ENCODE measurements at places on chromosomes 1 and 21.

- no peak for DNase-seq
Observed at GRCh38 chr1:172466795-172467407, 23.0 kb upstream of the PIGC start.

- no peak for DNase-seq
Observed at GRCh38 chr1:101540161-101540560, 303.3 kb downstream of the S1PR1 start.

DNA sequence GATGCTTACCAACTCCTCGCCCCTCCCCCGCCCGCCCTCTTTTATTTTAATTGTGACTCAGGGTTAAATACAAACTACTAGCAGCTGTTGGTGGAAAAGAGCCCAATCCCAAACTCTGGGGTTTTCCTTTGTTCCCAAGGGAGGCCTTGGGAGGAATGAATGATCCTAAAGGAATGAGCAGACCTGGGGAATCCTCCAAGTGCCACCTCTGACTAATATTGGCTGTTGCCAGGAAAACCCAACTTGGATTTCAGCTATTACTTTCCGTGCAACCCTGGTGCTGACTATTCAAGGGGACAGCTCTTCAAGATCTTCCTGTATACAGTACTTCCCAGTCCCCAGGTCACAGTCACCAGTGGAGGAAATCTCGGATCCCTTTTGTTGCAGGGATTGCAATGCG is 1.3 kb upstream of the S100A10 start:
- no peak for DNase-seq

DNA sequence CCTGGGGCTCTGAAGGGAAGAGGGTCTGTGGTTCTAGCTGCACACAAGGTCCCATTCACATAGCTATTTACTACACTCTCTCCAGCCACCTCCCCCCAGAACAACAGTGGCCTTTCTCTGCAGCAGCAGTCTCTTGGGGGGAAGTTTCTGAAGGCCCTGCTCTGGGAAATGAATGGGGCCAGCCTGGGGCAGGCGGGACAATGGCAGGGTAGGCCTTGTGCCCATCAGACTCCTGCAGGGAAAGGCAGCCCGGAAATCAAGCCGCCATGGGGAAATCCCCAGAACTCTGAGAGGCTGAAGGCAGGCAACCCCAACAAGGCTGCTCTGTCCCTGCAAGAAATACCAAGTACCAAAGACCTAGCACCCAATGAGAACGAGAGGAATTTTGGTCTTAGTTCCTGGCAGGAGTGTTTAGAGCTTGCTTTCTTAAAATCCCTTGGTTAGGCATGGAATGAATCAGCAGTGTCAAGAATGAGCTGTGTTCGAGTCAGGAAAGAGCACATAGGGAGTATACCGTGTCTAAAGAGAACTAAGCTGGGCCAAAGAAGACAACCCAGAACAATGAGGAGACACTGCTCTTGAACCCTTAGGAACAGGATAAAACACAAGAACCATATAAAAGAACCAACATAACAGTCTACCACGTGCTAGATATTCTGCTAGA is 11.3 kb downstream of the ARHGEF11 start:
- DNase-seq = no peak

DNA sequence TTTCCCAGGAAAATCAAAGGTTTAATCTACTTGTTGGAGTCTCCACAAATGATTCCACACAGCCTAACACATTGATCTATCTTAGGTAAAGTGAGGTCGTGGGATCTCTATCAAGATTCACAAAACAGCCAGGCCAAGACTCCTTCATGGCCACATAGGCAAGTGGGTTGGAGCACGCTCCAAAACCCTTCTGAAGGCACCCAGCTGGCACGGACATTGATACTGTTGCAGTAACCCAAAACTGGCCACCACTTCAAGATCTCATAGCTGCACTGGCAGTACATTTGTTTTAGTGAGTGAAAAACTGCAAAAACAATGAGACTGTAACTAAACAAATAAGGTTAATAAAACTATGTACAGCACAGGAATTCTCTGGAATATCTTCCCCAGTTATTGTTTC is 61.9 kb downstream of the COLGALT2 start:
- DNase-seq = no peak

DNA sequence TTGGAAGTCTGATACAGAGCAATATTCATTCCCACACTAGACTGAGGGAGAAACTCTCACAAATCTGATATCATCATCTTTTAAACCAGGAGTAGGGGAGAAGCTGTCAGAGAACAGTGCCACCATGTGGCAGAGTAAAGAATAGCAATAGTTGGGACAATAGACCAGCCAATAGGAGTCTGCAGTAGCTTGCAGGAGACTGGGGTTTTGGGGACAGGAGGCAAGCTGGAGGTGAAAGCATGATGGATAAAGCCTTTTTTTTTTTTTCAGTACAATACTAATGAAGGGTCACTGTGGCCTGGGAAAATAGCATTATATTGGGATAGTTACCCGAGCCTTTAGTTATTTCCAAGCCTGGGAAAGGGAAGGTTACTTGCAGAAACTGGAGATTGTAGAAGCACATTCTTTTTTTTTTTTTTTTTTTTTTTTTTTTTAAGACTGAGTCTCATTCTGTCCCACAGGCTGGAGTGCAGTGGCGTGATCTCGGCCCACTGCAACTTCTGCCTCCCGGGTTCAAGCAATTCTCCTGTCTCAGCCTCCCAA is 120.7 kb downstream of the S1PR1 start:
- peak; percentile 29 for DNase-seq

DNA sequence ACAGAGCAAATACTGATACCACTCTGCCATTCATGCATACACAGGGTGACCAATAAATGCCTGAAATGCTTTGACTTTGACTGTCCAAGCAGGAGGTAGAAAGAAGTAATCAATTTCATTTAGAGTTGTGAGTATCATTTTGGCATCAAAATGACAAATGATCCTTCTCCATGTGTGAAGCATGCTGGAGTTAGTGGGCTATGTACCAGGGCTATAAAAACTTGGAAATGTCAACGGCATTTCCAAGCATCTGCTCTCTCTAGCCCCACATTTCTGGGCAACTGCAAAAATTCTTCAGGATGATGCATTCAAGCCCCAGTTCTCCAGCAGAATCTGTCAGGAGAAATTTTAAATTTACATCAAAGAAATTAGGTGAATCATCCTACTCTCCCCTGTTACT is 208.4 kb upstream of the PTBP2 start:
- DNase-seq = no peak

DNA sequence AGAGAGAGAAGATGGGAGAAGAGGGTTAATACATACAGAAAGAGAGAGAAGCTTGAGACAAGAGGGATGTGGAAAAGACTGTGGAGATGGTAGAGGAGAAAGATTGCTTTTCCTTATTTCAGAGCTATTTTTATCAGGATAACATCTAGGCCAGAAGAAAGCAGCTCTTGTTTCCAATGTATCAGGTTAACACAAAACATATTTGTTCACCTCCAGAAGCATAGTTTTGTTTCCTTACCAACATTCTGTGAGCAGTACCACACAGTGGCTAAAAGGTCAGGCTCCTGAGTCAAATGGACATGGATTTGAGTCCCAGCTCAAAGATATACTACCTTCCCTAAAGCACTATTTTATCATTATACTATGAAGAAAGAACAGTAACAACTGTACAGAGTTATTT is 185.5 kb downstream of the DUSP10 start:
- no peak for DNase-seq

DNA sequence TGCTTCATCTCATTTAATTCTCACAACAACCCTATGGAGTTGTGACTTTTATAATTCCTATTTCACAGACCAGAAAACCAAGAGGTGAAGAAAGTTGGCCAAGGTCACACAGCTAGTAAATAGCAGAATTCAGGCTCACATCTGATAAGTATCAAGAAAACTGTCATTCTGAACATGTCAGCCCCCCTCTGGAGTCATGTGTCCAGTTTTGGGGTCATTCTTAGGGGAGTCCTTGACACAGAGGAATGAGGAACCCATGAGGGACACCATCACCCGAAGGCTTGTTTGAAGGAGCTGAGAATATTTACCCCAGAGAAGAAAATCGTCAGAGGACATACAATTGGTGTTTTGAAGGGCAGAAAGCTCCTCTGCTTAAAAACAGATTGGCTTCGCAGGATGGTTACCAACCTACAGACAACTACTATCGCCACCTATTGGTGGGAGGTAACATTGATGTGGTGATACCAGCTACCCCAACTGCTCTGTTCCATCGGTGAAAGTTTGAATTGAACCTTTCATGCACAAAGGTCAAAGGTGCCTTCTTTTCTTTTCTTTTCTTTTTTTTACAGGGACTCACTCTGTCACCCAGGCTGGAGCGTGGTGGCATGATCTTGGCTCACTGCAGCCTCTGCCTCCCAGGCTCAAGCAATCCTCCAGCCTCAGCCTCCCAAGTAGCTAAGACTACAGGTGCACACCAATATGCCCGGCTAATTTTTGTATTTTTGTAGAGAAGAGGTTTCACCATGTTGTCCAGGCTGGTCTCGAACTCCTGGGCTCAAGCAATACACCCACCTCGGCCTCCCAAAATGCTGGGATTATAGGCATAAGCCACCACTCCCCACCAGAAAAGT is 31.3 kb downstream of the NCMAP start:
- peak; percentile 1 for DNase-seq

GRCh38 chr21:26453267-26453666 is 119.8 kb downstream of the CYYR1 start:
- no peak for DNase-seq

GRCh38 chr1:21834094-21834493 is 22.0 kb downstream of the LDLRAD2 start:
- DNase-seq = no peak

- DNase-seq = no peak
Observed at GRCh38 chr1:84960371-84960770, 36.5 kb downstream of the MCOLN2 start.

- no peak for DNase-seq
Observed at GRCh38 chr1:150609732-150610131, 19.7 kb downstream of the ENSA start.

DNA sequence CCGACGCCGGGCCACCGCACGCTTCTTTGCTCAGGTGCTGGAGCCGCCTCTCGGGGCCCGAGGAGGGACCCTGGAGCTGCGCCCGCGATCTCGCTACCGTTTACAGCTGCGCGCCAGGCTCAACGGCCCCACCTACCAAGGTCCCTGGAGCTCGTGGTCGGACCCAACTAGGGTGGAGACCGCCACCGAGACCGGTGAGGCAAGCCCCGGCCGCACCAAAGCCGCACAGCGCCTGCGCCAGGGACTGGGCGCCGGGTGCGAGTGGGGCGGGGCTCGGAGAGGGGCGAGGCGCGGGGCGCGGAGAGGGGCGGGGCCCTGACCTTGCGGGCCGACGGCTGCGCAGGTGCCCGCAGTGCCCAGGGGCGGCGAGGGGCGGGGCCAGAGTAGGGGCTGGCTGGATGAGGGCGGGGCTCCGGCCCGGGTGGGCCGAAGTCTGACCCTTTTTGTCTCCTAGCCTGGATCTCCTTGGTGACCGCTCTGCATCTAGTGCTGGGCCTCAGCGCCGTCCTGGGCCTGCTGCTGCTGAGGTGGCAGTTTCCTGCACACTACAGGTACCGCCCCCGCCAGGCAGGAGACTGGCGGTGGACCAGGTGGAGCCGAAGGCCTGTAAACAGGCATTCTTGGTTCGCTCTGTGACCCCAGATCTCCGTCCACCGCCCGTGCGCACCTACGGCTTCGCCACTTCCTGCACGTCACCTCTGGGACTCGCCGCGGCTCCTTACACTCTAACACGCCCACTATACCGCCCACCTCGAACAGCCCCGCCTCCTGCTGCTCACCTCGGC is 9.8 kb upstream of the CDC20 start:
- peak; percentile 44 for DNase-seq

DNA sequence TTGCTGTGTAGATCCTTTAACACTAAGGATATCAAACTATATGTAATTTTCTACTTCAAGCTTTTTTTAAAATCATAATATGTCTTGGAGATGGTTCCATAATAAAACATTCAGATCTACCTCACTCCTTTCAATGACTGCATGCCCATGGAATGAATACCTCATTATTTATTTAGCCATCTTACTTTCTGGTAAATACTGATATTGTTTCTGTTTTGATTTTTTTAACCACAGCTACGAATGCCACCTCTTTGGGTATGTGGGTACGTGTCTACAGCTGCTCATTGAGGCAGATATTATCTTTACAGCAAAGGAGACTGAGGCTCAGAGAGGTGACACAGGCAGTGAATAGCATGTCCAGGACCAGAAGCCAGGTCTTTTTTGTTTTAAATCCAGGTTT is 215.7 kb downstream of the ST6GALNAC3 start:
- no peak for DNase-seq

- no peak for DNase-seq
Observed at GRCh38 chr1:202029171-202029665, 18.8 kb downstream of the ELF3 start.

- no peak for DNase-seq
Observed at GRCh38 chr1:116380499-116381242, 7.6 kb downstream of the ATP1A1 start.

- DNase-seq = no peak
Observed at GRCh38 chr1:10374442-10374860, 24.4 kb upstream of the PGD start.

DNA sequence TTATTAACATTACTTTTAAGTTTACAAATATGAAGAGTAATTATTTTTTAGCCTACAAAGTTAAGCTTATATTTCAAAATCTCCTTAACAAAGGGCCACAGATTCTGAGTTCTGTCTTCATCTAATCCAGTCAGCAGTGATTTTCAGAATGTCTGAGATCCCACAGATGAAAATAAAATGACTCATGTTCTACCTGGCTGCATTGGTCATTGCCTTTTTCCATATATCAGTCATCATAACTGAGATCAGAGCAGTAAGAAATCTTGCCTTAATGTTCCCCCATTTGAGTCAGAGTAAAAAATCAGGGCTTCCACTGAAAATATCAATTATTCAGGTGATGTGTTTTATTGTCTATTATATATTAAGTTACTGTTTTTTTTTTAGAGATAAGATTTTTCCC is 416.1 kb downstream of the MRPL39 start:
- no peak for DNase-seq

DNA sequence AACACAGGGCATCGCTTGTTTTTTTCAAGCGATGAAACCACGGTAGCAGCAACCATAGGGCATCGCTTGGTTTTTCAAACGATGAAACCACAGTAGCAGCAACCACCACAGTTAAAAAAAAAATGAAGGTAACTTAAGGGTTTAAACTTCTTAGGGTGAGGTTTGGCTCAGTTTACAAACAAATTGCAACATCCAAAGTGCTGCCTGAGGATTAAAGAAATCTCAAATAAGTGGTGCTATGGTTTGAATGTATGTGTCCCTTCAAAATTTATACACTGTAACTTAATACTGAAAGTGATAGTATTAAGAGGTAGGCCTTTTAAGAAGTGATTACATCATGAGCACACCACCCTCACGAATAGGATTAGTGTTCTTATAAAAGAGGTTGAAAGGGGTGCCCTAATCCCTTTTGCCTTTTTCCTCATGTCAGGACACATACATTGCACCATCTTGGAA is 6.4 kb upstream of the GBP5 start:
- DNase-seq = no peak

GRCh38 chr1:204578867-204579664 is 62.9 kb downstream of the MDM4 start:
- no peak for DNase-seq

Measured in stimulated activated CD8-positive, alpha-beta memory T cell treated with anti-CD3 and anti-CD28 coated beads, Interleukin-4, amount 100 ng/mL, for 24 hours (primary cell).